AG04450 (cell line): ENCODE measurements at places on chromosomes 5 and 9.

DNA sequence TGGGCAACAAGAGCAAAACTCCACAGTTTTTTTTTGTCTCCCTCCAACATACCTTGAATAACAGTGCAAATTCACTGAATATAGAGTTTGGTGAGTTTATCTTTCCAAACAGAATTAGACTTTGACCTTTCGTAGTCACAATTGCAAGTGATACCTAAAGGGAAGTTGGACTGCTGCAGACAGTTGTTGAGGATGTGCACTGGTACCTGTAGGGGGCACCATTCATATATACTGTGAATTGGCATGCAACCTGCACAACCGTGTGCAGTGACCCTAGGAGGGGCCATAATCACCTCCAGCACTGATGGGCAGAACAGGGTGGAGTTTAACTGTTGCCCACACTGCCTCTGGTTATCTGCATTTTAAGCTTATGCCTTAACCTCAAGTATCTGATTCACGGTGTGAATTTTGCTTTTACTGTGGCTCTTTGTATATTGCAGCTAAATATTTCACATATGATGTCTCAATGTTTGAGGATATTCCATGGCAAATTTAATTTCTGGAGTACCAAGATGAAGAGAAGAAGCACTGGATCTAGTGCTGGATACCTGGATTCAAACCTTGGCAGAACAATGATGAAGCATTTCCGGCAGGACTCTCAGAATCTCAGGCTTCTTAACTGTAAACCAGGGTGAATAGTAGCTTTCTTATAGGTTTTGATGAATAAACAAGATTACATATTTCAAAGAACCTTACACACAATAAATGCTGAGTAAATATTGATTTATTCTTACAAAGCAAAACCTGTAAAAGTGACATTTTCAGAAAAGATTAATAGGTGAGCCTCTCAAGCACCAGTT, 144.3 kb downstream of the ACTBL2 start:
- no peak for DNase-seq

- DNase-seq = no peak
Observed at GRCh38 chr5:135339623-135340022, 59.4 kb downstream of the MACROH2A1 start.

DNA sequence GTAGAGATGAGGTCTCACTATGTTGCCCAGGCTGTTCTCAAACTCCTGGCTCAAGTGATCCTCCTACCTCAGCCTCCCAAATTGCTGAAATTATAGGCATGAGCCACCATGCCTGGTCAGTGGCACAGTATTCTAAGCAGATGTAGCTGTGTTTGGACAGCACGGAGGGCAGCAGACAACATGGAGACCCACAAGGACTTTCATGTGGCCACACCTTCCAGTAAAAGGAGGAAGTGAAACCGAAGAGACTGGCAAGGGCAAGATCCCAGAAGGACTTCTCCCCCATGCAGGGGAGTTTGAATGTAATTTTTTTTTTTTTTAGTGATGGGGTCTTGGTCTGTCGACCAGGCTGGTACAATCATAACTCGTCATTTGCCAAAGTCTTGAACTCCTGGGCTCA, 172.2 kb downstream of the TRPM3 start:
- no peak for DNase-seq

- no peak for DNase-seq
Observed at GRCh38 chr9:136328622-136329041, 1.3 kb downstream of the GPSM1 start.

DNA sequence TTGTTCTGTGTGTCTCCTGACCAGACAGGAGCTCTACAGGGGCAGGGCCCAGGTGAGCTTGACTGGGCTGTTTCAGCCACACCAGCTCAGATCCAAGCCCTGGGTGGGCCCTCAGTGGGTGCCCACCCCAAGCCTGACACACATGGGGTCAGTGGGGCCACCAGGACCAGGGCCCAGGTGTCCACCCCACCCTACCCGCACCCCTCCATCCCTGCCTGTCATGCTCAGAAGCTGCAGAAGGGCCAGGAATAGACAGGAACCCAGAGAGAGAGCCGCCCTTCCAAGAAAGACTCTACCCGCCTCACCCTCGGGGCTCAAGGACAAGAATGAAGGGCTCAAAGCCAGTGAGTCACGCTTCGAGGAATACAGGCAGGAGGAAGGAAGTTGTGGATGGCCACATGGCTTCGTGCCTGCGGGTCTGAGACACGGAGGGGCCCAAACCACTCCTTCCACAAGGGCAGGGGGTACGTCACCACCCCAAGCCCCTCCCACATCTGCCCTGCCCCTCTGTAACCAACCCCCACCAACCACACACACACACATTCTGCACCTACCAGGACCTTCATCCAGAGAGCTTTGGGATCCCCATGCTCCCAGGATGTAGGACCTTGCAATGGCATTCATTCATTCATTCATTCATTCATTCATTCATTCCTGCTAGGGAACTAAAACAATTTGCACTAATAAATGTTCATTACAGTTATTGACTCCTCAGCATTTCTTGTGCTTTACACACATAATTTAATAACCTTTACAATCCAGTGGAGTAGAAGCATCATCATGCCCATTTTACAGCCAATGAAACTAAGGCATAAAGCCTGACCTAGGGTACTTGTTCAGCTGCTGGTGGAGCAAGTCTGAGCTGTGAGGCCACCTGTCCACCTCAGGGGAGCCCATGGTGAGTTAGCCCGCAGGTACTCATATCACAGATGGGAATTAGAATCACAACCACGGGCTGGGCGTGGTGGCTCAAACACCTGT, 55.9 kb upstream of the STXBP1 start:
- peak; percentile 81 for DNase-seq

DNA sequence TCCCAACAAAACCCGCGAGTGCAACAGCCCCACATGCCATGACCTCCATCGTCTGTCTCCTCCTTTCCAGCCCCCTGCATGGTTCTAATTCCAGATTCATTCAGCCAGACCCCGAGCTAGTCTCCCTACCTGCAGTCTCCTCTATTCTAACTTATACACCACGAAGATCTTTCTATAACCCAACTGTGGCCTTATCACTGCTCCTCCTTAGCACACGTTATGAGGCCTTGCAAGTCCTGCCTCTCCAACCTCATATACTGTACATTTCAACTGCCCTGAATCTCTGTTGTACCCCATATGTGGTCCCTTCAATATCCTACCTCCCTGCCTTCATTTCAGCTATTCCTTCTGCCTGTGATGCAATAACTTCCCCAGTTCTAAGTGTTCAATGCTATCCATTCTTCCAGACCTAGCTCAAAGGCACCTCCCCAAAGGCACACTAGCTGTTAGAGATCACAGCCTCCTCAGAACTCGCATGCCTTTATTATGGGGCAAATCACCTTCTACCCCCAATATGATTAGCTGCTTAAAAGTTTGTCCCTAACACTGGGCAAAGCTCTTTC, 215.1 kb upstream of the TRIM32 start:
- DNase-seq = no peak

GRCh38 chr5:16178745-16179372, 732 bp downstream of the MARCHF11 start:
- DNase-seq = no peak

- DNase-seq = no peak
Observed at GRCh38 chr9:72986522-72987116, 33.8 kb upstream of the ALDH1A1 start.

DNA sequence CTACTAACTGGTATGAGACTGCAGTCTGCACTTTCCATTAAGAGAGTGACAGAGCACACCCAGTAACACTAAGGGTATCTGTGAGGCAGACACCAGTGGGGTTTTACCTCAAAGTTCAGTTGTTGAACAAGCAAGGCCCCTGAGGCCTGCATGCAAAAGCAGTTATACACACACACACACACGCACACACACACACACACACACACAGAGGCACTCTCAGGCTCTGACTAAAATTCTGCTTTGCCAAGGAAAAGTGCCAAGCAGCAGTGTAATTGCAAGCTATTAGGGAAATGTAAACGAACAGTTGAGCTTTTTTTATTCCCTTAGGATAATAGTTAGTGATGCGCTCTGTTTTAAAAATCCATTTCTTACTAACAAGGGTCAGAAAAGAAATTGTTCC, 377.1 kb downstream of the SPOCK1 start:
- DNase-seq = no peak

DNA sequence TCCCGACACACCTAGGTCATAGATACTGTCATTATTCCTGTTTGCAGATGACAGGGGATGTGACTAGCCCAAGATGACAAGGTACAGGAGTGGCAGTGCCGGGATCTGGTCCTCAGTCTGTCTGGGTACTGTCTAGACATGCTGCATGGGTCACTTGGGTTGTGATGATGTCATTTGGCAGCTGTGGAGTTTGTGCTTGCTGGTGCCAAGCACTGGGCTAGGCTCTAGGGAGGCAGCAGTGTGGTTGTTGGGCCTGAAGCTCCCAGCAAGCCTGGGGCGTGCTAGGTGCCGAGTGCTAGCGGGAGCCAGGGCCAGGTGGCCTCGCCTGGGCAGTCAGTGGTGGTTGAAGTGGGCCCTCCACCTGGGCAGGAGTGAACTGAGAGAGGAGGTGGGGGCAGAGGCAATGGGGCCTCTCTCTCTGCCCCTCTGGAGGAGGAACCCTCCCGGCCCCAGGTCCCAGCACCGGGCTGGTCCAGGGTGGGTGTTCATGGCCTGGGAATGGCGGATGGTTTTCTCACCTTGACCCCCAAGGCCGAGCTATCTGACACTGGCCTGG, 8.8 kb upstream of the ASB6 start:
- DNase-seq = no peak

DNA sequence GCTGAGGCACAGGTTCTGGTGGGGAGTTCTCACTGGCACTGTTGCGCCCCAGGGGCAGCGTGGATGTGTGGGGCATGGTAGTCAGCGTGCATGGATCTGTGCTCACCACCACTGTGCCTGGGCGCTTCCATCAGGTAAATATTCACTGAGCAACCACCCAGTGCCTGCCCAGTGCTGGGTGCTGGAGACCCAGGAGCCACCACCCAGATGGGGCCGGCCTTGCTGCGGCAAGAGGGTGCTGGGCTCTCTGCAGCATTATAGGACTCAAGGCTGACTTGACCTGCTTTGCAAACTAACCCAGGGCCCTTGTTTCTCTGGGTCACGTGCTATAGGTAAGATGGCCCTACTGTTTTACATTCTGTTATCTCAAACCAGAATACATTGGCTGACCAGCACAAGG, 60.5 kb downstream of the DAP start:
- no peak for DNase-seq
